ENCODE measurements at places on chromosomes 3 and 15. TPM values are rescaled to one million over a fixed set of nuclear protein-coding genes. Genes with fewer than 3 reads are reported as not detected.

The FGF7 gene
- total RNA-seq = 51.6 TPM

The TMEM207 gene
- total RNA-seq = not detected

The ISLR gene
- total RNA-seq = 314 TPM

The BNIP2 gene
- 65.9 TPM for total RNA-seq

The CKMT1B gene
- total RNA-seq = not detected

The TERC gene
- total RNA-seq = 5.2 TPM

The OXSM gene
- 8.0 TPM for total RNA-seq

The USP8 gene
- total RNA-seq = 32.4 TPM

The CCR8 gene
- total RNA-seq = not detected

The GNB4 gene
- 6.2 TPM for total RNA-seq

The MUC4 gene
- total RNA-seq = 0.72 TPM

The SEMA7A gene
- total RNA-seq = 8.3 TPM

The PRR20G gene
- not detected for total RNA-seq

The GOLGA6L10 gene
- 1.5 TPM for total RNA-seq

The FBXO40 gene
- total RNA-seq = 0.13 TPM

The DISP2 gene
- total RNA-seq = not detected

The GXYLT2 gene
- total RNA-seq = 65.8 TPM

- peak overlapping the region; percentile 9 for H3K27ac ChIP-seq
- DNase-seq = no peak
- H3K4me3 ChIP-seq = peak overlapping the region; percentile 77
- peaks cover 1% of the 10 kb centered on the region for H3K4me1 ChIP-seq
- no peaks in the 10 kb centered on the region for H3K27me3 ChIP-seq
Measured at GRCh38 chr3:160398820-160399124, 253 bp downstream of the IFT80 start.

DNA sequence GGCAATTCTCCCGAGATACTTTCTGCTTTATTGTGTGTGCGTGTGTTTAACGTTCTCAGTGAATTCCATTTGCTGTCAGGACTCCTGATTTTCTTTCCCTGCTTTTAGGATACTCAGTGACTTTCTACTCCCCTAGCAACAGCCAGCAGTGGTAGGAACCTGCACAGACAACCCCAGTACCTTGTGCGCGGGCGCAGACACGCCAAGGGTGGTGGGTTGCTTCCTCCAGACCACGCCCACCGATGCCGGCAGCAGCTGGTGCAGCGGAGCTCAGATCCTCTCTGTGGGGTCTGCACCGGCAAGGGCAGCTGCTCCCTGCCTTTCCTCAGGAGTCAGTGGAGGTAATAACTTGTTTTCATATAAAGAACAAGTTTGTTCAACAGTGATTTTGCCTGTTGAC is 225.1 kb upstream of the NDN start:
- no peak overlapping the region for H3K4me3 ChIP-seq
- H3K27ac ChIP-seq = no peak overlapping the region
- no peaks in the 10 kb centered on the region for H3K27me3 ChIP-seq
- no peaks in the 10 kb centered on the region for H3K36me3 ChIP-seq
- DNase-seq = no peak

GRCh38 chr3:37990527-37990926 is at the start of gene VILL:
TSS of gene VILL (plus strand) at chr3:37990786. CDS start at chr3:37993673, 2,887 bp downstream.
- H3K27me3 ChIP-seq = no peaks in the 10 kb centered on the region
- H3K4me3 ChIP-seq = no peak within 1 kb of the TSS
- peaks cover 2% of the 10 kb centered on the region for H3K4me1 ChIP-seq
- H3K36me3 ChIP-seq = no peaks in the 10 kb centered on the region
- no peak within 1 kb of the TSS for H3K27ac ChIP-seq

GRCh38 chr3:24220859-24221657 is 273.6 kb downstream of the THRB start:
- DNase-seq = no peak
- H3K4me3 ChIP-seq = no peak overlapping the region
- H3K27me3 ChIP-seq = no peaks in the 10 kb centered on the region
- H3K27ac ChIP-seq = no peak overlapping the region

GRCh38 chr3:100635273-100635701 is 25.9 kb downstream of the ADGRG7 start:
- H3K4me3 ChIP-seq = no peak overlapping the region
- DNase-seq = no peak
- H3K36me3 ChIP-seq = no peaks in the 10 kb centered on the region

DNA sequence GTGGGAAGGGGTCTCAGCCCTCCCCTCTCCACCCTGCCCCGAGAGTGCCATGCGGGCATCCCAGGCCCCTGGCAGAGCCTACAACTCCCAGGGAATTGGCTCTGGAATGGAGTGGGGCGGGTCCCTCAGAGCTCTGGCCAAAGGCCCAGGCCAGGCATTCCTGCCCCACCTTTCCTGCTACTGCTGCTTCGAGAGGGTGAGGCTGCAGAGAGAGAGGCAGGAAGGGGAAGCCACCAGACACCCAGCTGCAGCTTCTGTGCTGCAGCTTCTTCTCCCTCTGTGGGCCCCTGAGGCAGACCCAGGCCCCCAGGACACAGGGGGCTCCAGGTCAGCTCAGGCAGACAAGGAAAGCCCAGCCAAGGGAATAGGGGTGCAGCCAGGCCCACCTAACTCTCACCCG is 2.7 kb downstream of the ALS2CL start:
- peaks cover 14% of the 10 kb centered on the region for H3K4me1 ChIP-seq
- H3K4me3 ChIP-seq = no peak overlapping the region
- H3K27me3 ChIP-seq = no peaks in the 10 kb centered on the region
- H3K36me3 ChIP-seq = no peaks in the 10 kb centered on the region
- H3K27ac ChIP-seq = no peak overlapping the region

GRCh38 chr3:110521019-110521418 is 550.6 kb upstream of the NECTIN3 start:
- H3K4me1 ChIP-seq = no peaks in the 10 kb centered on the region
- H3K36me3 ChIP-seq = no peaks in the 10 kb centered on the region
- no peak for DNase-seq
- H3K27ac ChIP-seq = no peak overlapping the region

- no peaks in the 10 kb centered on the region for H3K36me3 ChIP-seq
- no peak overlapping the region for H3K4me3 ChIP-seq
- H3K27ac ChIP-seq = no peak overlapping the region
- no peak for DNase-seq
- peaks cover 5% of the 10 kb centered on the region for H3K4me1 ChIP-seq
Measured at GRCh38 chr3:138437281-138437680, 2.9 kb downstream of the ESYT3 start.

- H3K27ac ChIP-seq = no peak overlapping the region
- DNase-seq = peak; percentile 86
- H3K4me3 ChIP-seq = no peak overlapping the region
- H3K27me3 ChIP-seq = no peaks in the 10 kb centered on the region
- H3K4me1 ChIP-seq = no peaks in the 10 kb centered on the region
Measured at GRCh38 chr3:5426094-5426883, 238.8 kb downstream of the EDEM1 start.

- no peaks in the 10 kb centered on the region for H3K27me3 ChIP-seq
- no peak for DNase-seq
- H3K4me3 ChIP-seq = no peak overlapping the region
- peaks cover 12% of the 10 kb centered on the region for H3K4me1 ChIP-seq
Measured at GRCh38 chr3:65412588-65412987, 626.1 kb downstream of the MAGI1 start.

DNA sequence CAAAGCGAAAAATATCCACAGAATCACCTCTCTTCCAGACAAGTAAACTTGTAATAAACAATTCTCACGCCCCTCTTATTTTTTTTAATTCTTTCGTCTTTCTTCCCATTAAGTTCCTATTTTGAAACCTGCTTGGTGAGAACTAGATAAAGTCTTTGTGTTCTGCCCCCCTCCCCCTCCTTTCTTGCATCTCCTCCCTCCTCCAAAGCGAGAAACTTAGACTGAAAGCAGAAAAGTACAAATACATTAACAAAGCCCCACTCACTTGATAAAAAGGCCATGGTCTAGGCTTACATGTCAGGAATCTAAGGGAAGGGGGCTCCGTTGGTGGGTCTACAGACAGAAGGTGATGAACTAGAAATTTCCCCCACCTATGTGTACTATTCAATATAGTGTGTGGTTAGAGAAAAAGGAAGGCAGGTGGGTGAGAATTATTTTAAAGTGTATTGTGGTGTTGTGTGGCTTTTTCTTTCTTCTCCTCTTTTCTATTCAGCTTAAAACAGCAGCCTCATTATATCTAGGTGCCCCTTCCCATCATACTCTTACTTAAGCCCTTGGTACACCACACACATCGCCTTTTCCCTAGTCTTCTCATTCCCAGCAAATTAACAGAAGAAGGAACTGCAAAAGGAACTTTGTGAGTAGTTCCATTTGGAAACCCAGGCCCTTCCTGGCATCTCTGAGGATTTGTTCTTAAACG is 215.3 kb downstream of the MEIS2 start:
- H3K27me3 ChIP-seq = no peaks in the 10 kb centered on the region
- peaks cover 3% of the 10 kb centered on the region for H3K4me1 ChIP-seq
- H3K36me3 ChIP-seq = no peaks in the 10 kb centered on the region
- H3K27ac ChIP-seq = no peak overlapping the region
- H3K4me3 ChIP-seq = no peak overlapping the region
- DNase-seq = no peak

DNA sequence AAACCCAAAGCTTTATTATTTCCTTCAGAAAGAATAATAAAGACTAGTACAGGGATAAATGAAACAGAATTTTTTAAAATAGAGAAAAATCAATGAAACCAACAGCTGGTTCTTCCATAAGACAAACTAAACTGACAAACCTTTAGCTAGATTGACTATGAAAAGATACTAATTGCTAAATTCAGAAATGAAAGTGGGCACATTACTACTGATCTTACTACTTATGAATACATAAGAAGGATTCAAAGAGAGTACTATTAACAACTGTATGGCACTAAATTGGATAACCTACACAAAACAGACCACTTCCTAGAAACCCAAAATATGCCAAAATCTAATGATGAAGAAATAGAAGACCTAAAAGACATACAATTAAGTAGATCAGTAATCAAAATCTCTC is 278.2 kb downstream of the ISL2 start:
- DNase-seq = no peak
- no peaks in the 10 kb centered on the region for H3K36me3 ChIP-seq
- no peak overlapping the region for H3K27ac ChIP-seq

DNA sequence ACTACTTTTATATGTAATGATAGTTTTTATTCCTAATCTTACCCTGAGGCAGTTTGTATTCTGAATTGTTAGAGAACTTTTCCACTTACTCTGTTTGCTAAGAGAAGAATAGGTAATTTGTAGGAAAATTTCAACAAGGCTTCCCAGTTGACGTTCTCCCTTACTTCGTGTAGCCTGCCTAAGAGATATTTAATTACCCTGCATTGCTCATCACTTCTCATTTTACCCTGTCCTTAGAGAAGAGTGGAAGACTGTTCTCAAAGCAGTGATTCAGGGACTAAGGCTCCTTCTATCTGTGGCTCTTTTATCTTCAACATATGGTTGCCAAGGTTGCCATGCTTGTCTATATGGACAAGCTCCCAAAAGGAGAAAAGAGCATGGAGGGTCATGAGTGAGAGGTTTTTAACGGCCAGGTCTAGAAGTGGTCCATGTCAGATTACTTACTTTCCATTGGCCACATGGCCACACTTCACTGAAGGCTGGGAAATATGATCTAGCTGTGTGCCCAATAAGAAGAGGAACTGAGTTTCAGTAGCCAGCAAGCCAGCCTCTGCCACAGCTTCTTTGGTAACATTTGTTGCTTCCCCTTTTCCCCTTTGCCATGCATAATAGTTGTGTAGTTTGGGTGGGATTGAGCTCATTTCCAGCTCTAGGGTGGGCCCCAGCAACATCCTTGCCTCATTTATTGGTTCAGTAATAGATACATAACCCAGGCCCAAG is 22.1 kb downstream of the PDE8A start:
- H3K36me3 ChIP-seq = no peaks in the 10 kb centered on the region
- peaks cover 32% of the 10 kb centered on the region for H3K4me1 ChIP-seq
- no peak overlapping the region for H3K27ac ChIP-seq
- DNase-seq = no peak
- no peaks in the 10 kb centered on the region for H3K27me3 ChIP-seq
- H3K4me3 ChIP-seq = no peak overlapping the region

- H3K27ac ChIP-seq = no peak overlapping the region
- H3K27me3 ChIP-seq = no peaks in the 10 kb centered on the region
- H3K36me3 ChIP-seq = no peaks in the 10 kb centered on the region
Measured at GRCh38 chr15:39565851-39566250, 15.0 kb upstream of the THBS1 start.

DNA sequence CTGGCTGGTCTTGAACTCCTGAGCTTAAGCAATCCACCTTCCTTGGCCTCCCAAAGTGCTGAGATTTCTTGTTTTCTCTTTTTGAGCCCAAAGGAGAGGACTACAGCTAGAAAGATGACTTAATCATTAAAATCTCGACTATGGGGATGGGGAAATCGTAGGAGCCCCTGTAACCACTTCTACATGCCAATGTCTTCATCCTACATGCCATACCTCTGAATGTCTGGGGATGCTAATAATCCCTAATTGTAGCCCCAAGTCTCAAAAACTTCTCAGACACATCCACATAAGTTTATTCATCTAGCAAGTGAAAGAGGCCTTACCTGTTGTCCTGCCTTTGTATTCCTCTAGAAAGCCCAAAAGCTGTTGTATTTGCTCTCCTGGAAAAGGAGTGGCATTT is 3.7 kb upstream of the RHOV start:
- no peak overlapping the region for H3K4me3 ChIP-seq
- peaks cover 3% of the 10 kb centered on the region for H3K4me1 ChIP-seq
- H3K36me3 ChIP-seq = no peaks in the 10 kb centered on the region

- no peak for DNase-seq
- H3K27ac ChIP-seq = no peak overlapping the region
- no peaks in the 10 kb centered on the region for H3K27me3 ChIP-seq
- H3K36me3 ChIP-seq = no peaks in the 10 kb centered on the region
- H3K4me1 ChIP-seq = no peaks in the 10 kb centered on the region
- no peak overlapping the region for H3K4me3 ChIP-seq
Measured at GRCh38 chr3:32733631-32734229, 48.7 kb downstream of the CNOT10 start.

DNA sequence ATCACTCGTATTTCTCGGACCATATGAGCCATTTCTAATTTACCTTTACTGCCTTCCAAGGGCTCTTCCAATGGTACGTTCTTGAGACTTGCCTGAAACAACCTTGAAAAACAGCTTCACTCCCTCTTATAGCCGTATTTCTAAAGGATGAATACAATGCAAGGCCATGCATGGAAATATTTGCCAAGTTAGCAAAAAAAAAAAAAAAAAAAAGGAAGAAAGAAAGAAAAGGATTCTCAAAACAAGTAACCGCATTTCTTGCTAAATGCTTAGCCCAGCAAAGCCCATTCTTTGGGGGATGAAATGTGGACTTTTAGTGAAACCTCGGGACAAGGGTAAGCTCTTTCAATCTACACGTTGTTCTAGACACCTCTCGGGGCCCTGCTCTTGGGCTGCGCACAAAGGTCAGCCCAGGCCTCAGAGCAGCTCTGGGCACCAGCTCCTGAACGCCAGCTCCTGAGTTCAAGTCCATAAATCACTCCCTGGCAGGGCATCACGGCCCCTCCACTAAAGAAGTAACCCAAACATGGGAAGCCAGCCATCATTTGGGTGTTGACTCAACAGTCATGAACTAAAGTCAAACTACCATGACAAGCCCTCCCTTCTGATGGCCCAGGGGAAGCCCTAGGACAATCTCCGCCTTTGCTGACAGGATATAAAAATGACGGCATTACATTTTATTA is 132.7 kb downstream of the ADAMTS17 start:
- no peak overlapping the region for H3K4me3 ChIP-seq
- peak; percentile 38 for DNase-seq
- H3K4me1 ChIP-seq = peaks cover 11% of the 10 kb centered on the region
- H3K27me3 ChIP-seq = no peaks in the 10 kb centered on the region
- no peaks in the 10 kb centered on the region for H3K36me3 ChIP-seq
